ENCODE measurements at places on chromosomes 7 and 10.

DNA sequence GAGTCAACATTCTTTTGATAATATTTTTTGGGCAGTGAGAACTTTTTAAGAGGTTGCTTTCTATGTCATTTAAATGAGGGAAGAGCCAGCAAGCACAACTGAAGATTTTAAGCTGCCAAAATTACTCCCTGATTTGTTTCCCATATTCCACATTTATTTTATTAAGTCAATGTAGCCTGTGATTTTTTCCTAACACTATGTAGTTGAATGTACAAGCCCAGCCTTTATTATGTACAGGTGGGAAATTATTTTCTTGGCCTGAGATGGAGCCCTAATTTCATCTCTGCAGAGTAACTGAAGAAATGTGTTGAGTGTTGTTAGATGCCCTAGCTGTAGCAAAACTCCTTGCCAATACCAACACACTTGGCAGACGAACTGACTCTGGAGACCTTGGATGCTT, 83.1 kb upstream of the MINDY3 start:
- DNase-seq: no peak

DNA sequence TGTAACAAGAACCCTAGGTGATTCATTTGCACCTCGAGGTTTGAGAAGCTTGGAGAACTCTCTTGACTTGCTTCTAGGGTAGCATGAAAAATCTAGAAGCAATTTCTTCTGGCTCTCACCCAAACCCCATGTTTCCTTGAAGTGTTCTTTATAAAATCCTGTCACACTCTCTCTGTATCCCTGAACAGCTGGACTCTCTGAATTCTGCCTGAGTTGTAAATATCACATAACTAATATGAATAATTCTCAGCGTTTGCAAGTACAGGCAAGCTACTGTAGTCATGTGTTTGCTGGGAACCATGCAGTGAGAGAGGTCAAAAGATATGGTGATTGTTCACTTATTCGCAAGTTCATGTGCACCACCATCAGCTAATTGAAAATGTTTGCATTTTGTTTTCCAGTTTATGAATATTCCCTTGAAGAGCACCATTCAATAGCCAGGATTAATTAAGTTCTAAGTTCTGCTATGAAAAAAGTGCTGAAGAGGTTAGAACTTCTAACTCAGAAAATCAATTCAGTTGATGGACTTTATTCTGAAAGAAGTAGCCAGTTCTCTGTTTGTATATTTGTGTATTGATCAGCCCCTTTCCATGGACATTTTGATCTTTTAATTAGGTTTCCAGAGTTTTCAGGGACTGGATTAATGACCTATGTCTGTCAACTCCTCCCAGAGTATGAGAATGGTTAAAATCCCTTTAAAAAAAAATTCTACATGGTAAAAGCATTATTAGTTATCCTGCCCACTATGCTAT, 243.0 kb downstream of the PLXDC2 start:
- no peak for DNase-seq

DNA sequence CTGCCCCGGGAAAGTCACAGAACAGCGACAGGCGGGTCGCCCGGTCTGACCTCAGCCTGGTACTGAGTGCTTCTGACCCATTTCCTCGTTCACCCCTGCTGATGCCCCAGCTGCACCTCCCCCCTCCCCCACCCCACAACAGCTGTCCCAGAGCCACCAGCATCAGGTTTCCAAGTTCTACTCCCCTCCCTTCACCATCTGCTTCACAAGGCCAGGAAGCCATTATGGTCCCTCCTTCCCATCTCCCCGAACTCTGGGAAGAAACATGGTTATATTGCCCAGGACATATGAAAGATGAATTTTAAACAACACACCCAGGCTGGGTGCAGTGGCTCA, 301.9 kb upstream of the GALNT17 start:
- DNase-seq: no peak

DNA sequence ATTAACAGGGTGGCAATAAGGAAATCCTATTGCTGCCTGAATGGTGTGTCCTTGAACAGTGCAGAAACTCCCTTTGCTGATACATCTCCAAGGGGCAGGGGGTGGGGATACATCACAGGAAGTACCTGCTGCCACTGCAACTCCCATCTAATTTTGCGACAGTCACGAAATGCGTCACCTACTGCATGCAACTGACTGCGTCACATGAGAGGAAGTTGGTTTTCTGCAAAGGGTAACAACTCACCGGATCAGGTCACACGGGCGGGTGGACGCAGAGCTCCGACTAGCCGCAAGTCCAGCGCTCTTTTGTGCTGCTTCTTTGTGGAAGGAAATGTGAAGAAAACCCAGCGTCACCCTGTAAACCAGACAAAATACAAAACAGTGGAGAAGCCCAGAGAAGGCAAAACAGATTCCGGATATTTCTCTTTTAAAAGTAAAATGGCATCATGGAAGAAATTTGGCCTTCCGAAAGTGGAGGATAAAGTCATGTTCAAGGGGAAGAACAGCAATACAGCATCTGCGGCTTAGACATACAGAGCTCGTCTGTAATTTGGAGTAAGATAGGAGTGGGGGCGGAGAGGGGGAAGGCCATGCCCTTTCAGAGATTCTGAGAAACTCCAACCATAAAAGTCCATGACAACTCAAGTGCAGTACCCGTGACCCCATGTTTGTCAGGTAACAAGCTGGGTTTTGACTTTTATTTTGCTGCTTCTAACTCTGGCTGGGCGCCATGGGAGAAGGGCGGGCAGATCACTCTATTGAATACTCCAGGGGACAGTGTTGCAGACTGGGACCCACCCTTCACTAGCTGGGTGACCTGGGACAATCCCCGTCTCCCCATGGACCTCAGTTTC, 32.3 kb upstream of the PLEKHS1 start:
- no peak for DNase-seq

DNA sequence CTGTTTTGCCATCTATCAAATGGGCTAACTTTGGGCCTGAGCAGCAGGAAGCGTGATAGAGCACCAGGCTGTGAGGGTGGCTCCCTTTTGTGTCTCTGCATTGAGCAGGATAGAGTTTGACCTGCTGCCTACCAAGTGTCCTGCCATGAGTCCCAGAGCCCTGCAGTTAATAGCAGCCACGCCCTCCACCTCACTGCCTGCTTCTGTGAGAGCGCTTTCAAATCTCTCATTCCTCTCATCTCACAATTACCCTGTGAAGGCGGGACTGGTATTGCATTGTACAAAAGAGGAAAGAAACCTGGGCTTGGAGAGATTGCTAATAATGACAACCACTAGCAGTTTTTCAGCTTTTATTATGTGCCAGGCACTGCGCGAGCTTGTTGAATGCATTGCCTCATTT, 39.9 kb downstream of the UNC5B start:
- DNase-seq: no peak

DNA sequence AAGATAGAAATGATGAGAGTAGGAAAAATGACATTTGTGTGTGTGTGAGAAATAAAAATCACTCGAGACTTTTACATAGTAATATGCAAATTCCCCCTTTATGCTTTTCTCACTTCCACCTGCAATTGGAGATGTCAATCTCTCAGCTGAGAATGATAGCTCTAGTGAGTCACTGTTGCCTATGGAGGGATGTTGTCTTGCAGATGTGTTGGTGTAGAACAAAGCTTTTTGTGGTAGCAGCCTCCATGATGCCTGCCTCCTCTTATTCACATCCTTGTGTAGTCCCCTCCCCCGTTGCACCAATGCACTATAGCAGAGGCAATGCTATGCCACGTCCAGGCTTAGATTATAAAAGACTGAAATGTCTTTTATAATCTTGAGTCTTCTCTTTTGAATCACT, 33.8 kb downstream of the SPAG6 start:
- peak; percentile 4 for DNase-seq

- DNase-seq: no peak
These were observed 35.5 kb downstream of the PPP1R3C start for GRCh38 chr10:91597197-91597881.

- no peak for DNase-seq
These were observed 166.9 kb downstream of the PARD3 start for GRCh38 chr10:34647875-34648865.

GRCh38 chr10:128864554-128865295, 602.3 kb upstream of the MGMT start:
- no peak for DNase-seq

DNA sequence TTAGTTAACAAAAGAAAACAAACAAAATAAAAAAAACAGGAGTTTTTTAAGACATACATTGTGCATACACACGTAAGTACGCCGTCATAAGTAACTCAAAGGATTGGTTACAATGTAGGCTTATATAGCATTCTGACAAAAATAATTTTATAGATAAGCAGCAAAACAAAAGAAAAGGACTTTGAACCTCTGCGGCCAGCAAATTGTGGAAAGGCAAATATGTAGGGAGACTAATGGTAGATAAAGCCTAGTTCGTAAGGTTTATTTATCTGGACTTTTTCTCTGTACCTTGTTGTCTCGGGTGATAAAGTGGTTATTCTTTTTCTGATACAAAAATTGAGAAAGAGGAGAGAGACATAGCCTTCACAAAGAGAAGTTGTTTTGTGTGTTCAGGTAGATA, 891.9 kb downstream of the CNTNAP2 start:
- no peak for DNase-seq

DNA sequence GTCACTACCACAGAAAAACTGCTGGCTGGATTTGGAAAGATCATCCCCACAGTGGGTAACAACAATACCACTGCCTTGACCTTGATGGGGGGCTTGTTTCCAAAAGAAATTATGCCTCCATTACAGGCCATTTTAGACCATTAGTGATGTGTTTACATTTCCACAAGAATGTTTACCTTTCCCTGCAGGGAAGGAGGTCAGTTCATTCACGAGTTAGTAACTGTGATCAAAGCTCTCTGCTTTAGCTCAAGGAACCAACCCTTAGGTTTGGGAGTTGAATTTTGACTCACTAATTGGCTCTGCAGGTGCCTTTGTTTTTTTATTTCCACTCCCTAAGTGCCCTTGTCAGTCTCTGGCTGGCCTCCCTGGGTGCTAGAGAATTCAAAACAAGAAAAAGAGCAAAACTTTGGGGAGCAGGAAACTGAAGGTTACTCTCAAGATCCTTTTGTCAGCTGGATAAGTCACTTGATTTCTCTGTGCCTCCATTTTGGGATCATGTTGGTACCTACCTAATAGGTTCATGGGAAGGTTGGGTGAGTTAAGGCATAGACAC, 41.1 kb upstream of the NUPR2 start:
- no peak for DNase-seq

GRCh38 chr10:13347500-13348156, 465 bp downstream of the SEPHS1 start:
- peak; percentile 87 for DNase-seq

DNA sequence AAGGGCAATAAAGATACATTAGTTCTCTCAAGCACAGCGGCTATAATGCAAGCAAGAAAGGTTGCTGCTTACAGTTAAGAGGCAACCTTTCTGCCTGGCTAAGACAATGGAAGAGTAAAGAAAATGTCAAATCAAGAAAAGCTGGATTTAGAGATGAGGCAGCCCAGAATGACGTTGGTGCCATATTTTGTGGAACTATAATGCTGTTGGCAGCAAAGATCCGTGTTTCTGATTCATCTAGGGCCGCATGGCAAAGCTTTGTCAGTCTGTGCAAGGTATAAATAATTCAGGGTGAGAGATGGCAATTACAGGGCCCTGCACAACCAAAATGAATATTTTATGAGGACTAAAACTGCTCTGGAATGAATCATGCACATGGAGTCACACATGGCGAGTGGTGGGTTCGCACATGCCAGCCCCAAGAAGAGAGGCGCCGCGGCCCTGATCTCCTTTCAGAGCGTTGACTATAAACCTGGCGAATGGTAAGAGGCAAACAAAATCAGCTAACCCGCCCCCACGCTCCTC, 76.6 kb downstream of the EBF3 start:
- no peak for DNase-seq

- no peak for DNase-seq
These were observed 9.4 kb downstream of the PRSS58 start for GRCh38 chr7:142248166-142249160.

DNA sequence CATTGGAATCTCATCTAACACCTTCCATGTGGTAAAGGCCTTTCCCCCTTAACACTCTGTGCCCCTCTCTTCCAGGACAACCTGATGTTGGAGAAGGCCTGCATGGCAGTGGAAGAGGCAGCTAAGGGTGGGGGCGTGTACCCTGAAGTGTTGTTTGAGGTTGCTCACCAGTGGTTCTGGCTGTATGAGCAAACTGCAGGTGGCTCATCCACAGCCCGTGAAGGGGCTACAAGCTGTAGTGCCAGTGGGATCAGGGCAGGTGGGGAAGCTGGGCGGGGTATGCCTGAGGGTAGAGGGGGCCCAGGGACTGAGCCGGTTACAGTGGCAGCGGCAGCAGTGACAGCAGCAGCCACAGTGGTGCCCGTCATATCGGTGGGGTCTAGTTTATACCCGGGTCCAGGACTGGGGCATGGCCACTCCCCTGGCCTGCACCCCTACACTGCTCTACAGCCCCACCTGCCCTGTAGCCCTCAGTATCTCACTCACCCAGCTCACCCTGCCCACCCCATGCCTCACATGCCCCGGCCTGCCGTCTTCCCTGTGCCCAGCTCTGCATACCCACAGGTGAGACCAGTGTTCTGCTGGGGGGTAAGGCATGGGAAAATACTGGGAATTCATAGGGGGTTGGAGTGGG, 12.4 kb downstream of the NDST2 start:
- no peak for DNase-seq

DNA sequence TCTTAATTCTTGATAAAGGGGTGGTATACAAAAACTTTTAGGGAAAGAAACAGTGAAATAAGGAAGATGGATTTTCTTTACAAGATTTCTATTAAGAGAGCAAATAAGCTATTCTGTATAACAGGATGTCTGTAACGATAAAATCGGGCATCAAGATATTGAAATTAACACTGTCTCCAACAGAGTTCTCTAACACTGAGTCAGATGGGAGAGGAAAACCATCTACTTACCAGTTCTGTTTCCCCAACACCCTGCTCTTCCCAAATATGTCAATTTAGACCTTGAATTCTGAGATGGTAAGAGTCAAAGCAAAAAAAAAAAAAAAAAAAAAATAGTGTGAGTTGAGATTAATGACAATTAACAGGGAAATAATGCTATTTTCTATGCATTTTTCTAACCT, 23.0 kb downstream of the SMURF1 start:
- no peak for DNase-seq

DNA sequence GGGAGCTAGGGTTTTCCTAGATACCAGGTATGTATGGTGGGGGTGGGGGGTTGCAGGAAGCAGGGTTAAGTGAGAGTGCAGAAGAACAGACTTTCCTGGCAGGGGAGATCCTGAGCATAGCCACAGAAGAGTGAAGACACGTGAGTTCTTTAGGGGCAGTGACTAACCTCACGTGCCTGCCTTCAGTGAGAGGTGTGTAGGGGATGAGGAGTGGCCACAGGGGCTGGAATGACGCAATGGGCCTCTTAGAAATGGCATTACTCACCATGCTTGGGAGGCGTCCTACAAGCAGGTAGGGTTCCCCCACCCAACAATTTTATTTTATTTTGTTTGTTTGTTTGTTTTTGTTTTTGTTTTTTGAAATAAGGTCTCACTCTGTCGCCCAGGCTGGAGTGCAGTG, 698.6 kb upstream of the NRP1 start:
- no peak for DNase-seq

- DNase-seq: no peak
These were observed 120.8 kb downstream of the NRCAM start for GRCh38 chr7:108335269-108335918.

- no peak for DNase-seq
These were observed 29.2 kb upstream of the PROSER2 start for GRCh38 chr10:11793762-11794479.

Data from GM19239 (cell line).